ENCODE measurements at places on chromosomes 12 and 14. TPM values are rescaled to one million over a fixed set of nuclear protein-coding genes. Genes with fewer than 3 reads are reported as not detected.
A peak's percentile ranks its signal among the peaks of the same experiment; 100 is the strongest.

DNA sequence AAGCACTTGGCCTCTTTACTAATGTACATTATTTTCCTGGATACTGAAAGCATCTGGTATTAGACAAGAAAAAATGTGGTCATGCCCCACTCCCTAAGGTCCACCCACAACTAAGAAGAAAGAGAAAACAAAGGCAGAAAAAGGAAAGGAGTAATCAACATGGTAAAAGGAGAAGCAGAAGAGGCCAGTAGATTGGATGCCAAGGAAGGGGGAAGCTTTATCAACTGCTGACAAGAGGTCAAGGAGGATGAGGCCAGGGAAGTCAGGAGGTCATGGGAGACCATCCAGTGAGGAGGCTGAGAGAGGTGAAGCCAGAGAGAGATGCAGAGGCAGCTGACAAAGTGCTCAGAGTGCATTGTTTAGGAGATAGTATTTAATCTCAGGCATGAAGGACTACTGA lies 383.5 kb downstream of the ZFP36L1 start:
- DNase-seq, result no peak
- H3K27me3 ChIP-seq, result no peaks in the 10 kb centered on the region
- no peaks in the 10 kb centered on the region for H3K36me3 ChIP-seq
- no peak overlapping the region for H3K27ac ChIP-seq

GRCh38 chr14:24351517-24351916 lies 11.7 kb upstream of the RIPK3 start:
- no peak for DNase-seq
- H3K4me3 ChIP-seq, result no peak overlapping the region
- no peaks in the 10 kb centered on the region for H3K4me1 ChIP-seq
- no peak overlapping the region for H3K27ac ChIP-seq
- no peaks in the 10 kb centered on the region for H3K36me3 ChIP-seq
- H3K27me3 ChIP-seq, result peaks cover 58% of the 10 kb centered on the region

DNA sequence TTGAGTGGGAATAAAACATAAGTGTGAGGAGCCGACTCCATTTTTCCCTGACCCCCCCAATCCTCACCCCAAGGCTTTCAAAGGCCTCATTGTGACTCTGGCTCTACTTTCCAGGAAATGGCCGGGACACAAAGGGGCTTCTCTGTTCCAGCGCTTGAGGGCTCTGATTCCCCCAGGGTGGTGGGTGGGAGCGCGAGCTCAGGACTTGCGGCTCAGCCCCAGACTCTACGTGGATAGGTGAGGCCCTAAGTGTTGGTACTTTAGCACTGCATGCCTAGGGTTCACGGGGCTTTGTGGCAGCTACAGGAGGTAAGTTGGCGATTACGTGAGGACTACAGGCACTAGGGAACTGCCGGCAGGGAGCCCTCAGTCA lies 553 bp downstream of the CNPY2 start:
- H3K27me3 ChIP-seq, result no peaks in the 10 kb centered on the region
- H3K4me1 ChIP-seq, result peaks cover 9% of the 10 kb centered on the region
- peak overlapping the region; percentile 97 for H3K4me3 ChIP-seq
- DNase-seq, result no peak
- peak overlapping the region; percentile 97 for H3K27ac ChIP-seq
- peaks cover 13% of the 10 kb centered on the region for H3K36me3 ChIP-seq

- H3K27ac ChIP-seq, result no peak overlapping the region
- no peaks in the 10 kb centered on the region for H3K36me3 ChIP-seq
- H3K4me1 ChIP-seq, result no peaks in the 10 kb centered on the region
- H3K4me3 ChIP-seq, result no peak overlapping the region
- H3K27me3 ChIP-seq, result no peaks in the 10 kb centered on the region
These were observed 166.1 kb downstream of the FOXA1 start for GRCh38 chr14:37428954-37429353.

- no peak overlapping the region for H3K4me3 ChIP-seq
- no peak for DNase-seq
- peaks cover 8% of the 10 kb centered on the region for H3K36me3 ChIP-seq
- H3K4me1 ChIP-seq, result peaks cover 7% of the 10 kb centered on the region
These were observed 828.9 kb downstream of the VRK1 start for GRCh38 chr14:97626088-97626487.

GRCh38 chr12:108947097-108947496 lies 67.2 kb downstream of the DAO start:
- H3K27me3 ChIP-seq, result peaks cover 17% of the 10 kb centered on the region
- H3K36me3 ChIP-seq, result no peaks in the 10 kb centered on the region
- no peak for DNase-seq
- no peak overlapping the region for H3K4me3 ChIP-seq
- H3K27ac ChIP-seq, result no peak overlapping the region

- DNase-seq, result no peak
- H3K36me3 ChIP-seq, result no peaks in the 10 kb centered on the region
- H3K27ac ChIP-seq, result no peak overlapping the region
- H3K4me3 ChIP-seq, result no peak overlapping the region
These were observed 7.7 kb downstream of the CSRP2 start for GRCh38 chr12:76871082-76871481.

DNA sequence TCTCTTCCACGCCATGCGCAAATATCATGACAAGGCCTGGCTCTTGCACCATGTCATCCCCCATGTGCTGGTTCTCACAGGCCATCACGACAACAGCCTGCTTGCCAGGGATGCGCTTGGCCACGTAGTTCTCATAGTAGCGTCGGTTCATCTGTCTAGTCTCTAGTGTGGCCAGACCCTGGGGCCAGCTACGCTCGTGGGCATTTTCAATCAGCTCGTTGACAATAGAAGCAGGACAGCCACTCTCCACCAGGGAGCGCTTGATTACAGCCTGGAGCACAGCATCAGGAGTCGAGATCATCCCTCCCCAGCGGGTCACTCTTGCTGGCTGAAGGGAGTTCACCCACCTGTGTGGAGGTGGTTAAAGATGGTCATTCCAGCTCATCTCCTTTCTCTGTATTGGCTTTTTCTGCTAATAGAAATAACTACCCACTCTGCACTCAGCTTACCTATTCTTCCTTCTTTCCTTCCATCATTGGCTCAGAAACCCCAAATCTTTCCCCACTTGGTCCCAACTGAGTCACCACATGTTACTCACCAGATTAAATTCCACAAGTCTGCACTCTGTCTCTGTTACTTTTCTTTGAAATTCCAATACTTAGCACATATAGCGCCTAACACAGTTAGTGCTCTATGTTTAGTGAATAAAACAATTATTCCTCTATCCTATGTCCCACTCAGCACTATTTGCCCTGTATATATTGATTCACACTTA lies 15.1 kb downstream of the RNF41 start:
- no peak for DNase-seq
- peaks cover 1% of the 10 kb centered on the region for H3K4me1 ChIP-seq
- H3K4me3 ChIP-seq, result no peak overlapping the region
- H3K27me3 ChIP-seq, result no peaks in the 10 kb centered on the region
- H3K27ac ChIP-seq, result no peak overlapping the region

- H3K36me3 ChIP-seq, result no peaks in the 10 kb centered on the region
- no peaks in the 10 kb centered on the region for H3K4me1 ChIP-seq
- H3K4me3 ChIP-seq, result no peak overlapping the region
- H3K27me3 ChIP-seq, result peaks cover 68% of the 10 kb centered on the region
- no peak for DNase-seq
- H3K27ac ChIP-seq, result no peak overlapping the region
These were observed 103.9 kb upstream of the DIO3 start for GRCh38 chr14:101457301-101457935.

GRCh38 chr12:57366315-57366714 lies 64.5 kb downstream of the R3HDM2 start:
- peaks cover 2% of the 10 kb centered on the region for H3K4me1 ChIP-seq
- H3K27ac ChIP-seq, result no peak overlapping the region
- no peak for DNase-seq
- H3K4me3 ChIP-seq, result no peak overlapping the region

DNA sequence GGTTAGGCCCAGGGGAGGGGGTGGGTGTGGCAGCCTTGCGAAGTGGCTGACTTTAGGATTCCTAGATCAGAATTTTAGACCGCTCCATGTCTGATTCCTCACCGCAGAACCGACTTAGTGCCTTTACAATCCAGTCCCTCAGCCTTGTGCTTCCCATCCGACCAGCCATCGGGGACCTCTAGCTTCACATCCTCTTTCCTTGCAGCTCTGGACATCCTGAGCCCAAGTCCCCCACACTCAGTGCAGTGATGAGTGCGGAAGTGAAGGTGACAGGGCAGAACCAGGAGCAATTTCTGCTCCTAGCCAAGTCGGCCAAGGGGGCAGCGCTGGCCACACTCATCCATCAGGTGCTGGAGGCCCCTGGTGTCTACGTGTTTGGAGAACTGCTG lies 557 bp downstream of the COPS7A start:
- peak overlapping the region; percentile 99 for H3K4me3 ChIP-seq
- peak; percentile 65 for DNase-seq
- peaks cover 3% of the 10 kb centered on the region for H3K27me3 ChIP-seq
- peak overlapping the region; percentile 99 for H3K27ac ChIP-seq

- no peaks in the 10 kb centered on the region for H3K36me3 ChIP-seq
- DNase-seq, result no peak
- H3K4me1 ChIP-seq, result no peaks in the 10 kb centered on the region
- peaks cover 13% of the 10 kb centered on the region for H3K27me3 ChIP-seq
These were observed 32.3 kb downstream of the BEST3 start for GRCh38 chr12:69666798-69667197.

GRCh38 chr12:9786726-9787717 lies 26.3 kb upstream of the CD69 start:
- no peak overlapping the region for H3K27ac ChIP-seq
- H3K27me3 ChIP-seq, result no peaks in the 10 kb centered on the region
- H3K36me3 ChIP-seq, result peaks cover 27% of the 10 kb centered on the region
- peaks cover 16% of the 10 kb centered on the region for H3K4me1 ChIP-seq
- H3K4me3 ChIP-seq, result no peak overlapping the region
- no peak for DNase-seq

GRCh38 chr12:9634969-9635754 lies 27.4 kb upstream of the KLRB1 start:
- peak overlapping the region; percentile 63 for H3K27ac ChIP-seq
- peaks cover 22% of the 10 kb centered on the region for H3K4me1 ChIP-seq
- peaks cover 2% of the 10 kb centered on the region for H3K27me3 ChIP-seq
- no peak for DNase-seq

GRCh38 chr12:49019120-49019430 lies 499 bp upstream of the PRKAG1 start:
- peak overlapping the region; percentile 97 for H3K27ac ChIP-seq
- H3K36me3 ChIP-seq, result peaks cover 15% of the 10 kb centered on the region
- H3K4me3 ChIP-seq, result peak overlapping the region; percentile 95
- no peaks in the 10 kb centered on the region for H3K27me3 ChIP-seq

DNA sequence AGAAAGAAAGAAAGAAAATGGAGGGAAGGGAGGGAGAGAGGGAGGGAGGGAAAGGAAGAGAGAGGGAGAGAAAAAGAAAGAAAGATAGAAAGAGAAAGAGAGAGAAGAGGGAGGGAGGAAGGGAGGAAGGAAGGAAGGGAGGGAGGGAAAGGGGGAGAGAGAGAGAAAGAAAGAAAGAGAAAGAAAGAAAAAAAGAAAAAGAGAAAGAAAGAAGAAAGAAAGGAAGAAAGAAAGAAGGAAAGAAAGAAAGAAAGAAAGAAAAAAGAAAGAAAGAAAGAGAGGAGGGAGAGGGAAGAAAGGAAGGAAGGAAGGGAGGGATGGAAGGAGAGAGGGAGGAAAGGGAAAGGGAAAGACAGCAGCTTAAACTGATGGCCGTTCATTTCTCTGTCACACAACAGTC lies 457.5 kb downstream of the PDZRN4 start:
- H3K27me3 ChIP-seq, result no peaks in the 10 kb centered on the region
- no peaks in the 10 kb centered on the region for H3K36me3 ChIP-seq
- H3K27ac ChIP-seq, result no peak overlapping the region
- no peak overlapping the region for H3K4me3 ChIP-seq

DNA sequence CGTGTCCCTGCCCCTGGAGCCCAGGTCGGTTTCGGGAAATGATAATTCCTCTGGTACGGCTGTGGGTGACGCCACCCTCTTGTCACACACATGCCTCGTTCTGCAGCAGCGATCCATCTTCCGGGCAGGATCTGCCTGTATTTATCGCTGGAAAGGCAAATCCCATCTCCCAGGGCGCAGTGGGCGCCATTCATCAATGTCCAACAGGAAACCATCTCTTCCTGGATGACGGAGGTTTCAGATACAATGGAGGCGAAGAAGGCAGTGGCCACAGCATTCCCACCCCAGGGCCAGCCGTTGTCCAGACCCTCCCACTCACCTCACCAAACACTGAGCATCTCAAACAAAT lies 74.2 kb downstream of the NOC4L start:
- H3K27me3 ChIP-seq, result peaks cover 22% of the 10 kb centered on the region
- no peak overlapping the region for H3K27ac ChIP-seq
- H3K36me3 ChIP-seq, result no peaks in the 10 kb centered on the region

DNA sequence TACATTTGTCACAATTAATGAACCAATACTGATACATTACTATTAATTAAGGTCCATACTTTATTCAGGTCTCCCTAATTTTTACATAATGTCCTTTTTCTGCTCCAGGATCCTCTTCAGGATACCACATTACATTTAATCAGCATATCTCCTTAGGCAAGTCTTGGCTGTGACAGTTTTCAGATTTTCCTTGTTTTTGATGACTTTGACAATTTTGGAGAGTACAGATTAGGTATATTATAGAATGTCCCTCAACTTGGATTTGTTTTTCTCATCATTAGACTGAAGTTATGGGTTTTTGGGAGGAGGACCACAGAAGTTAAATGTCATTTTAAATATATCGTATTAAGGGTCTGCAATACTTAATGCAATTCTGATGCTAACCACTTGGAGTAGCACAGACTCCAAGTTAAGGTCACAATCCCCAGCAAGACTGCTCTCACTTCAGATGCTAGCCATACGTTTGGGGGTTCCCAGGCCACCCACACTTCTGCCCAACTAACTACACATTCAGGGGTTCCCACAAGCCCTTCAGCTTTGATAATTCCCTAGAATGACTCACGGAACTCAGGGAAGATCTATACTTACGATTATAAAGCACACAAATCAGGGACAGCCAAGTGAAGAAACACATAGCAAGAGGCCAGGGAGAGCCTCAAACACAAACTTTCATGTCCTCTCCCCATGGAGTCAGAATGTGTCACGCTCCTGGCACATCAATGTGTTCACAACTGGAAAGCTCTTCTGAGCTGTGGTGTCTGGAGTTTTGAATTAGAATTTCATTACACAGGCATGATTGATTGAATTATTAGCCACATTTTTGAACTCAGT lies 17.0 kb upstream of the NUBPL start:
- H3K27me3 ChIP-seq, result peaks cover 10% of the 10 kb centered on the region
- H3K27ac ChIP-seq, result no peak overlapping the region
- H3K4me3 ChIP-seq, result no peak overlapping the region

DNA sequence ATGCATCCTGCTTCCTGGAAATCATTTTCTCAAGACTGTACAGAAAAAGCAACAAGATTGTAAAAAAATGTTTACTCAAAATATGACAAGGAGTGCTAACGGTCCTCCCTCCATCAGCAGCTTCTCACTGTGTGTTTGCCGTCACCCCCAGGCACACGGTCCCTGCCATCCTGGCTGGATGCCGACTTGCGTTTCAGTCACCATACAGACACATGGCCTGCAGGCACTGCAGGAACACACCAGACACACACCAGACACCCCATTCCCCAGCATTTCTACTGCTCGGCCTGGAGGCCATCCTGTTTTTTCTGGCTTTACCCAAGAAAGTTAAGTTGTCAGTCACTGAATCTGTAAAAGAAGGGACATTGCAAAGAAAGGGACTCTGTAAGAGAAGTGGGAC lies 10.8 kb downstream of the KCNK10 start:
- no peaks in the 10 kb centered on the region for H3K36me3 ChIP-seq
- no peak overlapping the region for H3K27ac ChIP-seq
- no peak overlapping the region for H3K4me3 ChIP-seq
- DNase-seq, result no peak

The RPGRIP1 gene
- total RNA-seq, result not detected

The SLC6A15 gene
- not detected for total RNA-seq

The ALKBH1 gene
- 16.8 TPM for total RNA-seq

The PPP2R5C gene
- 382 TPM for total RNA-seq

The KCNJ8 gene
- not detected for total RNA-seq

The LRTM2 gene
- not detected for total RNA-seq

The KCNH3 gene
- 5.8 TPM for total RNA-seq

The TMPRSS12 gene
- total RNA-seq, result not detected

The TPPP2 gene
- total RNA-seq, result not detected

The PAH gene
- total RNA-seq, result not detected
